Large intestine (tissue), 12 donors: ENCODE measurements at places on chromosomes 1 and 21. TPM values are rescaled to one million over a fixed set of nuclear protein-coding genes. Genes with fewer than 3 reads are reported as not detected.

DNA sequence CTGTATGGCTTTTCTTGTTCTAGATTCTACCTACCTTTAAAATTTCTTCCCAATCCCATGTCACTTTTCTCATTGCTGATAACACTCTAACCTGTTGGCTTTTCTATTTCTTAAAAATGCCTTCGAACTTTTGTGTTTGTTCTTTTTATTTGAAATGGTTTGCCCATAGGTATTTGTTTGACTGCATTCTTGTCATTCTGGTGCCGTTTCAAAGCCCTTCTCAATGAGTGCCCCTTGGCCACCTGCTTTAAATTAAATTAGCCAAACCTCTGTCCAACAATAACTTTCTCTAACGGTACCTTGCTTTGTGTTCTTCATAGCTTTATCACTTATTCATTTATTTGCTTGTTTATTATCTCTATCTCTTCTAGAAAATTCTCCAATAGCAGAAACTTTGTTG, 38.9 kb downstream of the KCTD3 start:
- H3K4me3 ChIP-seq, result no peak overlapping the region
- no peaks in the 10 kb centered on the region for H3K27me3 ChIP-seq
- H3K4me1 ChIP-seq, result peaks cover 3% of the 10 kb centered on the region
- DNase-seq, result no peak

GRCh38 chr1:28456078-28456477, 49.8 kb upstream of the RCC1 start:
- no peak overlapping the region for H3K4me3 ChIP-seq
- peaks cover 7% of the 10 kb centered on the region for H3K36me3 ChIP-seq
- H3K4me1 ChIP-seq, result no peaks in the 10 kb centered on the region
- DNase-seq, result peak; percentile 14

GRCh38 chr1:175297291-175297690, 104.7 kb upstream of the KIAA0040 start:
- H3K36me3 ChIP-seq, result no peaks in the 10 kb centered on the region
- no peak overlapping the region for H3K27ac ChIP-seq
- H3K4me1 ChIP-seq, result no peaks in the 10 kb centered on the region
- no peak for DNase-seq

- no peak overlapping the region for H3K4me3 ChIP-seq
- H3K27ac ChIP-seq, result no peak overlapping the region
- no peak for DNase-seq
- peaks cover 69% of the 10 kb centered on the region for H3K36me3 ChIP-seq
- H3K4me1 ChIP-seq, result no peaks in the 10 kb centered on the region
These were observed 37.6 kb downstream of the NVL start for GRCh38 chr1:224292419-224292818.

DNA sequence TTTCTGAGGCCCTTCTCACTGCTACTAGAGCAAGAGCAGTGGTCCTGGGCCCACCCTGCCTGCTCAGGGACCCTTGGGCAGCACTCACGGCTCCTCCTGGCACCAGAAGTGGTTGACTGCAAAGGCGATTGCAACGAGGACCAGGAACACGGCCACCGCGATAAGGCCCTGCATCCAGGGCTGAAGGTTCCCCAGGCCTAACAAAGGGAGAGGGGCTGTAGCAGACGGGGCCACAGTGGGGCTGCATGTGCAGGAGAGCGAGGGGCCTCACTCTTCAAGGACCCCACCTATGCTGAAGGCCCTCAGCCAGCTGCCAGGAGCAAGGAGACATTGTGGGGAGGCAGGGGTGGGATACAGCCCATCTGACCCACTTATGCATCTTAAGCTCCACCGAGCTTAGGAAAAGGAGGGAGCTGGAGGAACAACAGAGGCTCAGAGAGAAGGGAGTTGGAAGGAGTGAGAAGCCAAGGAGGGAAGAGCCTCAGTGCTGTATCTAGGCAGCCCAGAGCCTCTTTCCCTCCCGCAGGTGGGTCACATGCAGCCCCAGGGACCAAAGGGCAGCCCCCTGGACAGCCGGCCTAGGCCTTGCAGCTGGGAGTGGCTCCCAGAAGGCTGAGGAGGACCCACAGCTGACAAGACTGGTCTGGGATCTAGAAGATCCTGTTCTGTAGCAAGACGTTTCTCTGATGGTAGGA, 2.5 kb downstream of the PDZK1IP1 start:
- DNase-seq, result peak; percentile 81
- peak overlapping the region; percentile 5 for H3K4me3 ChIP-seq
- H3K36me3 ChIP-seq, result no peaks in the 10 kb centered on the region
- peaks cover 69% of the 10 kb centered on the region for H3K4me1 ChIP-seq
- peak overlapping the region; percentile 53 for H3K27ac ChIP-seq

DNA sequence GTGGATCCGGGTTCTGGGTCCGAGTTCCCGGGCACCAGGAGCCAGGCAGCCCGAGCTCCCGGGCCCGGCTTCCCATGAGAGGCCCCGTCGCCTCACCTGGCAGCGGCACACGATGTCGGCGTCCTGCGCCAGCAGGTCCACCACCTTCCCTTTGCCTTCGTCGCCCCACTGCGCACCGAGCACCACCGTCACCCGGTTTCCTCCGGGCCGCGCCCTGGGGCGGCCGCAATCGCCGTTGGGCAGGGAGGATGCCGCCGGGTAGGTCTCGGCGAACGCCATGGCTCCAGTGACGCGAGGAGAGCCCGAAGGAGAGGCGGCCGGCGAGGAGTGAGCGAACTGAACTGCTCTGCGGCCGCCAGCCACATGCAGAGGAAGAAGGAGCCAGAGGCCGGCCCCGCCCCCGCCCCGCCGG, at the start of gene ADSS2:
Gene ADSS2 (minus strand): TSS at position 371 of the 412 bp plus-strand sequence. CDS start 92 bp downstream, at position 279.
- peaks cover 2% of the 10 kb centered on the region for H3K36me3 ChIP-seq
- H3K27me3 ChIP-seq, result no peaks in the 10 kb centered on the region
- peaks cover 14% of the 10 kb centered on the region for H3K4me1 ChIP-seq
- H3K4me3 ChIP-seq, result peak within 1 kb of the TSS; percentile 90
- H3K27ac ChIP-seq, result peak within 1 kb of the TSS; percentile 99

- no peaks in the 10 kb centered on the region for H3K36me3 ChIP-seq
- no peaks in the 10 kb centered on the region for H3K4me1 ChIP-seq
- DNase-seq, result no peak
- no peak overlapping the region for H3K4me3 ChIP-seq
- no peak overlapping the region for H3K27ac ChIP-seq
- H3K27me3 ChIP-seq, result no peaks in the 10 kb centered on the region
These were observed 498.3 kb downstream of the ADGRL2 start for GRCh38 chr1:82299056-82299455.

DNA sequence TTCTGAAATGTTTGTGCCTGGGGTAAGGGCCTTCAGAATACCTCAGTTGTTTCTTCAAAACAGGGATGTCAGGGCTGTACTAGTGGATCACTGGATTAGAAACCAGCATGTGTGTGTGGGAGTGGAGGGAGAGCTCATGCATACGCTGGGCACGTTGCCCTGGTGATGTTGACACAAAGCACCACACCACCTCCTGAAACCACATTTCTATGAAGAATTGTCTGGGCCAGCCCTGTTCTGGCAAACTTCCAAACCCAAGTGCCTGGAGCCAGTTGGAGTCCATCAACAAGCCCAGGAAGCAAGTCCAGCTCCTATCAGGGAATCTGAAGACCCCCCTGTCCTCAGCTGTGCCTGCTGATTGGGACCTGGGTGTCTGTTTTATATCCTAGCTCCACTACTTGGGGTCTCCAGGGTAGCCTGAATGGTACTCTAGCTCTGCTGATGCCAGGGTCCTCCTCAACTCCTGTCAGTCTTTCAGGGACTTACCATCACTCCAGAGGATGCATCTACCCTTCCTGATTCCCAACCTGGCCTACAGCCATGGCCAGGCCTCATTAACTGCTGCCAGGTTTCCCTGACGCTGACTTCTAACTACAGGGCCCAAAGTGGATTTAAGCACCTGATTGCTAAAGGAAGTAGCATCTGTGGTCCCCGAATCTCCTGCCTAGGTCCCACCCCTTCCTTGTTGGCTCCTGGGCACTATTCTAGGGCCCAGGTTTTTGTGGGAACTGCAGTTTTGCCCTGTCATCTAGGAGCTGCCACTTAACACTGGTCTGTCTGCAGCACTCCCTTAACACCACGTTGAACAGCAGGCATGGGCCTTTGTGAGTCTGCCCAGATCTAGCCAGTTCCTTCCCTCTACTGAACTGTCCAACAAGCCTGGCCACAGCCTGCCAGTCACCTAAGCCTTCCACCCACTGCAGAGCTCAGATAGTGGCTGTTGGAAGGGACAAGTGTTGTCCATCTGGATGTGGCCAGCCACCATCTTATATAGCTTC, 45.5 kb downstream of the LPAR3 start:
- H3K27me3 ChIP-seq, result no peaks in the 10 kb centered on the region
- H3K4me1 ChIP-seq, result peaks cover 13% of the 10 kb centered on the region
- H3K4me3 ChIP-seq, result no peak overlapping the region
- H3K27ac ChIP-seq, result no peak overlapping the region
- DNase-seq, result peak; percentile 66

DNA sequence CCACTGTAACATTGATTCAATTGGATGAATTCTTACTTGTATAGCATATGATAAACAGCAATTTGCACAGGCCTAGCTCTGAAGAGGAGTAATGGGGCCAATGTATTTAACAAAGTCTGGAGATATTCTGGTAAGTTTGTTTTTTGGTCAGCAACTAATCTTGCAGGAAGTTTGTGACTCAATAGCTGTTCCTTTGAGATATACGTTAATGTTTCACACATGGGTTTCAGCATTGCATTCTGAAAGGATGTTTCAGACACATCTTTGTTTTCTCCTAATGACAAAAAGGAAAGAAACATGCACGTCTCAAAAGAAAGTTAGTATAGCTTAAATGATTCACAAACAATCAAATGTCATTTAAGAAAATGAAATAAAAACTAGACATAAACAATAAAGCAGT, 49.0 kb downstream of the LTN1 start:
- H3K4me1 ChIP-seq, result no peaks in the 10 kb centered on the region
- H3K27me3 ChIP-seq, result no peaks in the 10 kb centered on the region
- H3K27ac ChIP-seq, result no peak overlapping the region
- peaks cover 47% of the 10 kb centered on the region for H3K36me3 ChIP-seq

LRRC47 gene
- 47.9 TPM for polyA plus RNA-seq
